Stimulated activated CD8-positive, alpha-beta memory T cell treated with anti-CD3 and anti-CD28 coated beads, Interleukin-12 subunit alpha, Interleukin-12 subunit beta, amount 100 ng/mL, for 4 hours (primary cell): ENCODE measurements at places on chromosomes 5 and 9.

DNA sequence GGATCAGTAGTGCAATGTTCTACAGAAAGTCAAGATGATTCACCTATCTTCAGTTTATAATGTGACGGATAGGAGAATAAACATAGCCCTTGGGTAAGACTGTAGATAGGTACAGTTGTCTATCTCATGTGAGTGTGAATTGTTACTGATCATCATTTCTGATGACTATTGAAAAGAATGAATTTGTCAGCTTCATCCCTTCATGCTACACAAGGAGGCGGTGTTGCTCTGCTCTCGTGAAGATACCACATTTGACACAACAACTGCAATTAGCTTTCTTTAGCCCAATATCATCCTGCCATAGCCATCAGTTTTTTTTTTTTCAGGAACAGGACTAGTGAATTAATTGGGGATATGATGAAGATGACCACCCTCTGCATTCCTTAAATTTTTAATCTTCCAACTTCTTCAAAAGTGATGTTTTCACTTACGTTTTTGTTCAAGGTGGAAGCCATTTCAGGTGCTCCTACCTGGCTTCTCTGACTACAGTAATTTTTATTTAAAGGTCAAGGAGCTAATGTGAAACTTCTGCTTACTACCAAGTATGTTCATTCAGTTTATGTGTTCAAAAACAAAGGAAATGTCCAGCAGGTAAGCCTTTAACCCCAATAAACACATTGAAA is 152.9 kb upstream of the MOCS2 start:
- DNase-seq = no peak

- DNase-seq = no peak
Measured at GRCh38 chr5:122183098-122183787, 53.9 kb downstream of the ZNF474 start.

DNA sequence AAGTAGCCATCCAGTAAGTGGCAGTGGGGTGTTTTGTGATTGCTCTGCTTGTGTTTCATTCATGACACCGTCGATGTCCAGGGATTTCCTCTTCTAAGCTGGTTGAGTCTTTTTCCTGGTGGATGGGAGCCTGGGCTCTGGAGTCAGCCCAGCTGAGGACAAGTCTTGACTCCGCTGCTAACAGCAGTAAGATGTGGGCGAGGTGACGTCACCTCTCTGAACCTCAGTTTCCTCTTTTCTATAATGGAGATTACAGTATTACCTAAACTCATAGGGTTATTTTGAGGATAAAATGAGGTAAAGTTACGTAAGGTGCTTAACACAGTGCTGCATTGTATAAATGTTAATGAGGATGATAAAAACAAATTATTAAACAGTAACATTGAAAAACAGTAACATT is 21.3 kb downstream of the FGF1 start:
- no peak for DNase-seq

- no peak for DNase-seq
Measured at GRCh38 chr9:119349351-119349825, 19.8 kb downstream of the BRINP1 start.

DNA sequence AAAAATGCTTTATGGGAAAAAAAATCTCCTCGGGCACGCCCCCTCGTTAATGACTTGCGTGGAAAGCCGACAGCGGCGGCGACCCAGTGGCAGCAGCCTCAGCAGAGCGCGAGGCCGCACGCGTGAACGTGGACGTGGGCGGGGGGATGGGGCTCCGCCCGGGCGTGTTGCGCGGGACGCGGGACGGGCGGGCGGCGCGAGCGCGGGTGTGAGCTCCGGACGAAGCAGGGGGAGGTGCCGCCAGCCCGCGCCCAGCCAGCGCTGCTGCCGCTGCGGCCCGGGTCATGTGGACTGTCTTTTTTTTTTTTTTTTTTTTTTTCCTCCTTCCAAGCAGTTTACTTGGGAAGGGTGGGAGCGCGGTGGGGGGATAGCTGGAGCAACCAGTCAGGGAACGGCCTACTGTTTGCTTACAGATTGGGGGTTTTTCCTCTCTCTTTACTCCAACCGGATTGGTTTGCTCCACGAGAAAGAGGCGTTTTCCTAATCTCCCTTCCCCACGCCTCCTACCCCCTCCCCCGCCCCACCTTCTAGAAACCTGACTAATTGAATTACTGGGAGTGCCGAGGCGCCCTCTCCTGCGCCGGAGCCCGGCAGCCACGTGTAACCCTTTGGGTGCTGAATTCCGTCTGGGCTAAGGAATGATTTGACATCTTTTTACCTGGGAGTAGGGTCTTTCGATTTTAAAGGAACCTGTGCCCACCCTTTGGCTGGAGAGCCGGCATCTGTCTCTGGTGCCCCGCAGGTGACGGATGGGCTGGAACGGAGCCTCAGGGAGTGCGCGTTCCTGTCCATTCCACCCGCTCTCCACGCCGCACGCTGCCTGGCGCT is 1.7 kb upstream of the EFNA5 start:
- DNase-seq = no peak

DNA sequence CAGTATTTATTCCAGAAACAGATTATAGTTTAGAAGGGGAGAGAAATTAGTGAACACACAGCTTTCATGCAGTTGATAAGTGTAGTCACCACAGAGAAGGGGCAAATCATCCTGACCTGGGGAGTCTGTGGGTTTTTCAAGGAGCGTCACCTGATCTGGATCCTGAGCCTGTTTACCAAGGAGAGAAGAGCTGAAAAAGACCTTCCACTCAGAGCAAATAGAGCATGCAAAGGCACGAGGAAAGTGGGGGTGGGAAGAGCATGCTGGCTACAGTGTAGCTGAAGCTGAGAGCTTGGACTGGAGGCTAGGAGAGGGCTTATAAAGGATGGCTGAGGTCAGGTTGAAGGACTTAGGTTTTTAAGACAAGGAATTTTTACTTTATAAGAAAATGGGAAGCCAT is 30.4 kb downstream of the ACO1 start:
- no peak for DNase-seq

DNA sequence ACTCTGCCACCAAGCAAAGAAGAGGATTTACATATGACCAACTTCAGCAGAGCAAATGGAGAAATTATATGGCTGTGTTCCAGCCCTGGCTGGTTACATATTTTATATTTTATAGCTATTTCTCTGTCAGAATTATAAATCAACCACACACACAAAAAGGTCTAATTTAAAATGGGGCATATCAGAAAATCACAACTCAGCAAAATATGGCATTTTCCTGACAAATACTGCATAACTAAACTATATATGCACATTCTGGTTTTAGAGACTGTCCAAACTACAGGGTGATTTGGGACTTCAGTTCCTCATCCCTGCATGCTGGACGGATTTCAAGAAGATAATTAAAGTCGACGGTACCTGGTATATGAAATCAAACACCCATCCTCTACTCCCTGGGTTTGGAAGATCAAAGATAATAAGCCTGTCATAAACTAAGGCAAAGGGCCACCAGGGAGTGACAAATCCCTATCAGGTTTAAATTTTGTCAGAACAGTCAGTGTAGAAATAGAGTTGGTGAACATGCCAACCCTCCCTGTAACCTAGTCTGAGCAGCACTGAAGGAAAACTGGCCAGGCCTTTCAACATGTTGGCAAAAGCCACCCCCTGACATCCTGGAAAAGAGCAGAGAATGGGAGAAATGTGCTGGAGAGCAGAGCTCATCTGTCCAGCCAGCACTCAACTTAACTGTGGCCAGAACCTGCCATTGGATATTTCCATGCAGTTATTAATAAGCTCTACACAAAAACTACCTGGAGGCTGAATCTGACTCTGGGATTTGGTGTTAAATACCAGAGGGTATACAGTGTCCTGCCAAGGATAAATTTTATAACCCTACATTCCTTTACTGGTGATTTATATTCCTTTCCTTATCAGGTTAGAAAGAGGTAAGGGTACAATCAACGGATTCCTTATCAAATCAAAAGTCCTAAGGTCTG is 235.7 kb downstream of the ENC1 start:
- DNase-seq = no peak

DNA sequence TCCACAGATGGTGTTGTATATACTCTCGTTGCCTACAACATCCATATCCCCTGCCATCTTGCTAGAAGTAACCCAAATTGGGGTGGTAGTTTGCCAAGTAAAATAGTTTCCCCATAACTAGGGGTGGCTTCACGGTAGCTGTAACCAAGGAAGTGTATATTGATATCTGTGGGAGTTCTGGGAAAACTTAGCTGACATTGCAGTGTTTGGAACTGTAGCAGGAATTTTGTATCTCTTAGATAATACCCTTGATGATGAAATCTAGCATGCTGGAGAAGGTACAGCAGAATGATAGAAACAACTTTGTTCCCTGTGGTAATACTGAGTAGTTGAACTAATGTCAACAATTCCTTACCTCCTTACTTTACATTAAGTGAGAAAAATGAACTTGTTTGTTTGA is 29.8 kb downstream of the FBXL7 start:
- DNase-seq = no peak

DNA sequence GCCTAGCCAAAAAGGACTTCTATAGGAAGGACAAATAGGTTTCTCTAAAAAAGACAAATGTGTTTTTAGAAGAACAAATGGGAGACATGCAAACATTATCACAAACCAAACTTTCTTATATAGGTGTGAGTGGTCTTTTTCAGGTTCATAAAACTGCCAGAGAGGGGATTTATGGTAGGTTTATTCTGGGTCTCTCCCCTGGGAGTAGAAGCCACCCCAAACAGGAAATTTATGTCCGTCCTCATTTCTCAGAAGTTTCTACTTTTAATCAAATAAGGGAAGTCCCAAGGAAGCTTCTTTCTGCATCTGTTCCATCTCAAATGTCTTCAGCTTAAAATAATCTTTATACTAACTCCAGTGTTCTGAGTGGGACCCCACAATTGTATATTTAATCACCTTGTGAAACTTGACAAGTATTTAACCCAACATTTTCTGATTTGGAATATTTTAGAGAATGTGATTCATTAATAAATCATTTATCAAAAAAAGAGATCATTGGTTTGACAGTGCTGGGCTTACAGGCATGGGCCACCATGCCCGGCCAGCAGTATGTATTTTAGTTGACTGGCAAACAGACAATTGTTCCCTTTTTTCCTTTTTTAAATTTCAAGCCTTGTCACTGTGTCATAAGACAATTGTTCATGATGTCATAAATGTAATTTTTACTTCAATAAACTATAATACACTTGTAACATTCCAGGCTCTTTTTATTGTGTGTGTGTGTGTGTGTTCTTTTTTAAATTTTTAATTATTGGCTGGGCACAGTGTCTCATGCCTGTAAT is 44.6 kb upstream of the GLDC start:
- DNase-seq = no peak

DNA sequence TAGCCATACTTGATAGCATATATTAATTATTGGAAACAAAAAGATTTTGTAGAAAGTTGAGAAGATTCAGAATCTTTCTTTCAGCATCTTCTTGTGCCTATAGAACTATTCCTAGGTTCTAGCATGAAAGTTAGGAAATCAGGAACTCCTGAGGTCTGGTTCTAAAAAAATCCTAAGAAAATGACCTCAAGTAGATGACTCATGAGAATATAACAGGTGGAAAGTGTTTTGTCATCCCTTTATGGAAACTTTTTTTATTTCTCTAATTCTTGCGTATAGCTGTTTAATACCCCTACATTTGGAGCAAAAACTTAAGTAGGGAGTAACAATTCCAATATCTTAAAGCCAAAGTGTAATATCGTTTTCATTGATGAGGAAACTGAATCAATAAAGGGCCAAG is 574.1 kb downstream of the NR2F1-AS1 start:
- no peak for DNase-seq

DNA sequence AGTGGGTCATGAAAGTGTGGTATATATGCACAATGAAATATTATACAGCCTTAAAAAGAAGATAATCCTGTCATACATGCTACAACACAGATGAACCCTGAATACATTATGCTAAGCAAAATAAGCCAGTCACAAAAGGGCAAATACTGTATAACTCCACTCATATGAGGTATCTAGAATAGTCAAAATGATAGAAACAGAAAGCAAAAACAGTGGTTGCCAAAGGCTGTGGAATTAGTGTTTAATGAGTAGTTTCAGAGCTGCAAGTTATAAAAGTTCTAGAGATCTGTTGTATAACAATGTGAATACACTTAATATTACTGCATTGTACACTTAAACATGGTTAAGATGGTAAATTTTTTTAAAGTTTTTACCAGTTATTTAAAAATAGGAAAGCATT is 135.0 kb downstream of the OXCT1 start:
- DNase-seq = no peak

GRCh38 chr9:34884747-34885189 is 73.3 kb upstream of the PHF24 start:
- DNase-seq = no peak

- DNase-seq = no peak
Measured at GRCh38 chr5:141868541-141868940, 9.7 kb downstream of the PCDH1 start.

GRCh38 chr5:153168241-153168640 is 322.2 kb upstream of the GRIA1 start:
- DNase-seq = no peak

DNA sequence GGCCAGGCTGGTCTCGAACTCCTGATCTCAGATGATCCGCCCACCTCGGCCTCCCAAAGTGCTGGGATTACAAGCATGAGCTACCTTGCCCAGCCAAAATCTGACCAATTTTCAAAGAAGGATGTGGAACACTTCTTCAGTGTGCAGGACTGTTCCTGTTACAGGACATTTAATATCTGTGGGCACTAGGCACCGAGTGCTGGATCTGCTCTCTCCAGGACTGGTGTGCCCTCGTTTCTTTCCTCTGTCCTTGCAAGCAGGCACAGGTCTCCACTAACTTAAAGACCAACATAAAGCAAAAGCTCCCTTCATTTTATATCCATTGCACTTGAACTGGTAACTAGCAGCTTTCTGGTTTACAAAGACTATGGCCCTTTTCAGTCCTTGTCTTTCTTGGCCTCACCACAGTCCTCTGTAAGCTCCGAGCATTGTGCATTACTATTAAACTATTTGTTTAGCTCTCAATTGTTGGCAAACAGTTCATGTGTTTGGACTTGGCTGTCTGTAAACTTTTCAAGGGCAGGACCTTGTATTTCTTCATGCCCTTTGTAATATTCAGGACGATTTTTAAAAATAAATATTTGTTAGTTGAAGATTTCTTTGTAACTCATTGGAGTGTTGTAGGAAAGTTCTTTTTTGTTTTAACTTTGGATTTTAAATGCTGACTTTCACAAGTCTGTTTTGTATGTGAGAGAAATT is 37.3 kb downstream of the ARHGEF28 start:
- DNase-seq = no peak

DNA sequence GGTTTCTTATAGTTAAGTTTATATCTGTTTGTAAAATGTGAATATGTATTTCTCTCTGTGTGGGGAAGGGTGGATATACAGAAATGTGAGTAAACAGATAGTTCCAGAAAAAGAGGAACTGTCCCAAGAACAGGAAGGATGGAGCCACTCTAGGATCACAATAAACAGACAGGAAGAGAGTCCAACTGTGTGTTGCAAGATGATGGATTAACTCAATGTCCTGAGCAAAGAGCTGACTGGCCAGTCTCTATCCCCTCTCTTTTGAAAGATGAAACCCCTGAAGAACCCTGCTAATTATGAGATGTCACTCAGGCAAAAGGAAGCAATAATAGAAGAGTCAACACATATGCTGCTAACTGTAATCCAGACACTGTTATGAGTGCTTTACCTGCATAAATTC is 202.7 kb downstream of the SEMA6A start:
- DNase-seq = no peak

GRCh38 chr9:124348363-124348762 is 66.9 kb downstream of the PSMB7 start:
- no peak for DNase-seq
